ENCODE measurements at places on chromosomes 3 and 15.
A peak's percentile ranks its signal among the peaks of the same experiment; 100 is the strongest.

DNA sequence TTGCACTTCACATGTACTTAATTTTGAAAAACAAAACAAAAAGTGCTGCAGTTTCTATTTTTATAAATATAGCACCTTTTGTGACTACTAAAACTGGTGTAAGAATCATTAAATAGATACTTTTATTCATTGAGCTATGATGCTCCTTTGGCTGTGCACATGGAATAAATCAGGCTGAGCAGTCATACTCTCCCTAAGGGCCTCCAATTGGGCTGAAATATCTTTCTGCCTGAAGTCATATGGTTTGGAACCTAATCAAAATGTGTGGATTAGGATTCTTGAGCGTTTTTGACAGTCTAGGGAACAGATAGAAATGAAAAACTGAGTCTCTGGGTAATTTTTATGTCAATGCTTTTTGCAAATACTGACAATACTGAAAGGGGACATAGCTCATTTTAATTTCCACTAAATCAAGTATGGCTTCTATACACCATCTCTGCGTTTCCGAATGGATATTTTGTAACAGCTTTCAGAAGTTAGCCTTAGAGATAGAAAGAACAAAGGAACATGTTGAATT lies 392.2 kb upstream of the ROBO1 start:
- DNase-seq, result no peak

DNA sequence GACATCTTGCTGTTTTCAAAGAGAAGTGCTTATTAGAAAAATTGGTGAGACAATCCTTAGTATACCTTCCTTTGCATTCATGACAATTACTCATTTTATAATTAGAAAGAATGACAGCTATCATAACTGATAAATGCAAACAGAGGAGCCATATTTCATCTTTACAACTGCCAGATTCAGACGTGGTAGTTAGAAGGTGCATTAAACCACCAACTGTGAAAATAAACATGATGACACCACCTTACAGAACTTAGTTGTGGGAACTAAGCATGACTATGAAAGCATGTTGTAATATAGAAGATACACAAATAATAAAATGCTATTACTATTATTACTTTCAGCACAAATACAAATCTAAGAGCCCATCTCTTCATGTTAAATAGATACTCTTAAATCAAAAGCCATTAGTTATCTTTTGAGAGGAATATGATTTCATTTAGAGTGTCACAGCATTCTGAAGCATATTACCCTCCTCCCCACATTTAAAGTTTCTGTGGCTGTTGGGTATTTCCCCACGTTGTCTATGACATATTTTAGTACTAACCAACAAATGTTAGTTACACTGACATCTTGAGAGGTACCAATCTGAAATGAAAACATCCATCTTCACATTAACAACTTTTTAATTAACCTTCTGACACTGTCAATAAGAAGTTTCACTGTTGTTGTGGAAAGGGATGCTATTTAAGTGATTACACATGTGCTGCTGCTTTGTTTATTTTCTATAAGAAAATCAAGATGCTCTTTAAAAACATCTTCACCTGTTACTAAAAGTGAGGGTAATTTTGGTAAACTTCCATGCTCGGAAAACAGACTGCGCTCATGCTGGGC lies 163.8 kb downstream of the LSAMP start:
- no peak for DNase-seq

DNA sequence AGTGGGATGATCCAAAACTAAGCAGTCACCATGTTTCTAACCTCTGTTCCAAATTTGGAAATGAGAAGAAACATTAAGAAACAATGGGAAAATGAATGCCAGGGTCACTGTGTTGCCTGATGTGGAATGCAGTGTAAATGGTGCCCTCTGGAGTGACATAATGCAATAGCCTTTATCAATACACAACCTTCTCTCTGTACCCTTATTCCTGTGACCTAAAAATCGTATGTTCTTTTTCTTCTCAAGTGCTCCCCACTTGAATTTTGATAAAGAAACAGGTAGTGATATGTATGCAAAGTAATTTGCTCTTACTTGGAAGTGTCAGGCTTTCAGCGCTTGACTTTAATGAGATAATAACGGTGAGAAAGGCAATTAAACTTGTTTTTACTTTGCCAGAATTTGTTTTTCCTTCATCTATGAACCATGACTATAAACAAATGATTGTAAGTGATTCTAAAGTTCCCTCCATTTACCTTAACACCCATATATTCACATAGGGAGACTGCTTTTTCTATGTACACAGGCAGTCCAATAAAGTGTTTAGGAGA lies 145.8 kb upstream of the THRB start:
- DNase-seq, result peak; percentile 21

- no peak for DNase-seq
Observed at GRCh38 chr15:98655732-98656131, 7.4 kb downstream of the IGF1R start.
